Glutamatergic neuron (in vitro differentiated cells): ENCODE measurements at places on chromosomes 12 and 14.

GRCh38 chr12:65875640-65876071 lies 51.4 kb downstream of the HMGA2 start:
- DNase-seq, result no peak

- DNase-seq, result no peak
Measured at GRCh38 chr12:99418379-99418778, 229.2 kb upstream of the GARIN6 start.

DNA sequence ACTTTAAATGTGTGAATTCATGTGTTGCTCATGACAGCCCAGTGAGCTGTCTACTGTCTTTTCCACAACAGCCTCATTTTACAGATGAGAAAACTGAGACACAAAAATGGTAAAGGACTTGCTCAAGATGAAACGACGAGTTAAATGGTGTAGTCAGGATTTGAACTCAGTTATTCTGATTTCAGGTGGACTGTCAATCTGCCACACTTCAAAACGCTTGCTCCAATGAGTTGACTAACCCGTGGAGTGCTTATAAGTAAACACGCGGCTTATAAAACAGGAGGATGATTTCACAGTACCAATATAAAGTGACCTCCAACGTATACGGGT lies 652 bp upstream of the POLE2 start:
- no peak for DNase-seq

- no peak for DNase-seq
Measured at GRCh38 chr12:97875064-97875463, 412.5 kb downstream of the RMST start.

DNA sequence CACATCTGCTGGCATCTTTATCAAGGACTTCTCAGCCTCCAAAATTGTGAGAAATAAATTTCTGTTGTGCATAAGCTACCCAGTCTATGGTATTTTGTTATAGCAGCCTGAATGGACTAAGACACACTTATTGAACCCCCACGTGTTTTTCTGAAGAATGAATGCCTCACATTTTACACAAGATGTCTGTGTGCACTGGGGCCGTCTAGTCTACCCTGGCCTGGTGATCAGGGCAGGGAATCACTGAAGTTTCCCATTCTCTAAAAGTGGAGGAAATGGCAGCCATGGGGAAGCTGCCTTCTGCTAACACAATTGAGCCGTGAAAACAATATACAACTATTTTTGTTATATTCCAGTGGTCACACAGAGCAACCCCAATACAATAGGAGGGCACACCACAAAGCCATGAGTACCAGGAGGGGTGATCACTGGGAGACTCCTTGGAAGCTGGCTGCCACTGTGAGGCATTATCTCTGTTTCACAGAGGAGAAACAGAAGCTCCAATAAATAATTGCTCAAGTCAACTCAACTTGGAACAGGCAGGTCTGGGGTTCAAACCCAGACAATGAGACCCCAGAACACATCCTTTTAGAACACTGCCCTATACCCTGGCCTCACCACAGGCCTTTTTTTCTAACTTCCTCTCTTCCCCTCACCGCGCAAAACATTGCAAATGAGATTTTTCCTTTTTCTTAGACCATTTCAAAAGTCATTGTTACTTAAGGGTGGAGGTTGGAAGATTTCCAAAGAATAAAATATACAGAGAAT lies 18.3 kb upstream of the LTA4H start:
- DNase-seq, result no peak

DNA sequence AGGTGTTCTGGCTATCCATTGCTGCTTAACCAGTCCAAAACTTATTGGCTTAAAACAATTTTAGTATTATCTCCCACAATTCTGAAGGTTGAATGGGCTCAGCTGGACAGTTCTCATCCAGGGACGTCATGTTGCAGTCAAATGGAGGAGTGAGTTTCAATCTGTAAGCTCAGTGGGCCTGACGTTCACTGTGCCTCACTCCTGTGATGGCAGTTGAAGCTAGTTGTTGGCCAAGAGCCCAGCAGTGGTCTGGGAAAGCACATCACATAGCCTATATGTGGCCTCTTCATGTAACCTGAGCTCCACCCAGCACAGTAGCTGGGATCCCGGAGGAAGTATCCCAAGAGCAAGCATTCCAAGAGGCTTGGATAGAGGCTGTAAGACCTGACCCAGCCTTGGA lies 40.6 kb upstream of the CDKN3 start:
- no peak for DNase-seq
